ENCODE measurements at places on chromosomes 2 and 18. TPM values are rescaled to one million over a fixed set of nuclear protein-coding genes. Genes with fewer than 3 reads are reported as not detected.

DNA sequence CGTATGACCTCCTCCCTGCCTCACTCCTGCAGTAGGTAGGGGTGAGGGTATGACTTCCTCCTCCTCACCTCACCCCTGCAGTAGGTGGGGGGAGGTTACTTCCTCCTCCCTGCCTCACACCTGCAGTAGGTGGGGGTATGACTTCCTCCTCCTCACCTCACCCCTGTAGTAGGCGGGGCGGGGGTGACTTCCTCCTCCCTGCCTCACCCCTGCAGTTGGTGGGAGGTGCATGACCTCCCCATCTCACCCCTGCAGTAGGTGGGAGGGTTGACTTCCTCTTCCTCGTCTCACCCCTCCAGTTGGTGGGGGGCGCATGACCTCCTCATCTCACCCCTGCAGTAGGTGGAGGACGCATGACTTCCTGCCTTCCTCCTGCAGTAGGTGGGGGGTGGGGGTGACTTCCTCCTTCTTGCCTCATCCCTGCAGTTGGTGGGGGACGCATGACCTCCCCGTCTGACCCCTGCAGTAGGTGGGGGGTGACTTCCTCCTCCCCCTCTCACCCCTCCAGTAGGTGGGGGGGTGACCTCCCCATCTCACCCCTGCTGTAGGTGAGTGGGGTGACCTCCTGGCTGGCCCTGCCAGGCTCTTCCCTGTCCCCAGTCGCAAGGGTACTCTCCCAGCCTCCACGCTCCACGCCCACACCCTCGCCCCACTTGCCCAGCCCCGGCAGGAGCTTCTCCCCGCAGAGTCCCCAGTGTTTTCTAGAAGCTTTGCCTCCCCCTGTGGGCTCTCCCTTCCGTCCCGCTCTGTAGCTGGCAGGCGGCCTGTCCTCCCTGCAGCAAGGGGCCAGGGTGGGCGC lies 39.3 kb downstream of the TSHZ1 start:
- peak; percentile 29 for DNase-seq

DNA sequence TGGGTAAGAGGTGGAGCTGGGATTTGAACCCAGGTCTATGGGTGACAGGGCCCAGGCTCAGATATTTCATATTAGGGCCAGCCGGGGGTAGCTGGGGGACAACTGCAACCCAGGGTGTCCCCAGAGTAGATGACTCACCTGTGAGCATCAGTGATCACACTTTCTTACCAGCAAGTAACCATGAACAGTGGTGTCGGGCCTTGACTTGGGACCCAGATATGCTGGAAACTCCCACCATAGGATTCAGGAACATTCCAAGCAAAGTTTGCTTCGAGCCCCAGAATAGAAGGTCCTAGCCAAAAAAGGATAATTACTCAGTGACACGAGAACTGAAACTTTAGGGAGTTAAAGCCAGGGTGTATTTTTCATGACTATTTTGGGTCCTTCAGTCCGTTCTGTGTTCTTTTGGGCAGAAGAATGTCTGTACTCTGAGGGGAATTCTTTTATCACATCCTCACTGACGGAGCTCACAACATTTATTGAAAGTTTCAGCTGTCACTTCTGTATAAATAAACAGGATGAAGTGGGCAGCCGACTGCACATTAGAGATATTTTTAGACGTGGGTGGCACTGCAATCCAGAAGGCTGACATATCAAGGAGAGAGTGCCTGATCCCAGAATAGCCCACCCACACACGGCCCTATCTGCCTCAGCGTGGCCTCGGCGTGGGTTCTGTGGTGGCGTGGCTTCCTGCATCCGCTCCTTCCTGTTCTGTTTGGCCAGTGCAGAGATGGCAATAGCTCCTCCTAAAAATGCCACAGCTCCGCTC lies 45.6 kb downstream of the RAMP1 start:
- DNase-seq, result no peak

DNA sequence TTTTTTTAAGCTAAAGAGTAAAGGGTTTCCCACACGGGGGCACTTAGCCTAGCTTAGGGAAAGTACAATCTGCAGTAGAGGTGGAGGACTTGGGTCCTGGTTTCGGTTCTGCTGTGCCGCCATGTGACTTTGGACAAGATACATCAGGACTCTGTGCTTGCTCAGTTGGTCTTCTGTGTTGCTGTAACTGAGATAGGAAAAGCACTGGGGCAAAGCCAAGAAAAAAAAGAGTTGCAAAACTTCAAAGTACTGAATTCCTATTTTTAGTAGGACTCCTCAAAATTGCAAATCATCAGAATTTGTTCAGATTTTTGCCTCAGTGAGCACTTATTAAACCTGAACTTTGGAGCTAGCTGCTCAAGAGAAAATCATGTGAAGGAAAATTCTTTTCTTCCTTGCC lies 96.3 kb upstream of the STON1 start:
- DNase-seq, result no peak

GRCh38 chr2:64260817-64261216 lies 116.6 kb upstream of the PELI1 start:
- DNase-seq, result no peak

Gene CXCR2
- total RNA-seq, result 25.8 TPM

Gene MDH1B
- total RNA-seq, result not detected
